Nephron progenitor cell (in vitro differentiated cells): ENCODE measurements at places on chromosomes 12 and 14.

GRCh38 chr12:92472201-92472600 lies 230.6 kb upstream of the PLEKHG7 start:
- H3K4me3 ChIP-seq: no peak overlapping the region
- peaks cover 5% of the 10 kb centered on the region for H3K27me3 ChIP-seq
- H3K27ac ChIP-seq: no peak overlapping the region

- no peaks in the 10 kb centered on the region for H3K36me3 ChIP-seq
- H3K27me3 ChIP-seq: peaks cover 3% of the 10 kb centered on the region
- no peak overlapping the region for H3K27ac ChIP-seq
- H3K4me1 ChIP-seq: no peaks in the 10 kb centered on the region
Observed at GRCh38 chr12:30100741-30101140, 317.0 kb upstream of the TMTC1 start.

- H3K27ac ChIP-seq: peak overlapping the region; percentile 72
- peak overlapping the region; percentile 19 for H3K4me3 ChIP-seq
- H3K36me3 ChIP-seq: peaks cover under 1% of the 10 kb centered on the region
- DNase-seq: no peak
- no peaks in the 10 kb centered on the region for H3K27me3 ChIP-seq
- peaks cover 75% of the 10 kb centered on the region for H3K4me1 ChIP-seq
Observed at GRCh38 chr14:22337938-22338337, 251.1 kb downstream of the DAD1 start.

DNA sequence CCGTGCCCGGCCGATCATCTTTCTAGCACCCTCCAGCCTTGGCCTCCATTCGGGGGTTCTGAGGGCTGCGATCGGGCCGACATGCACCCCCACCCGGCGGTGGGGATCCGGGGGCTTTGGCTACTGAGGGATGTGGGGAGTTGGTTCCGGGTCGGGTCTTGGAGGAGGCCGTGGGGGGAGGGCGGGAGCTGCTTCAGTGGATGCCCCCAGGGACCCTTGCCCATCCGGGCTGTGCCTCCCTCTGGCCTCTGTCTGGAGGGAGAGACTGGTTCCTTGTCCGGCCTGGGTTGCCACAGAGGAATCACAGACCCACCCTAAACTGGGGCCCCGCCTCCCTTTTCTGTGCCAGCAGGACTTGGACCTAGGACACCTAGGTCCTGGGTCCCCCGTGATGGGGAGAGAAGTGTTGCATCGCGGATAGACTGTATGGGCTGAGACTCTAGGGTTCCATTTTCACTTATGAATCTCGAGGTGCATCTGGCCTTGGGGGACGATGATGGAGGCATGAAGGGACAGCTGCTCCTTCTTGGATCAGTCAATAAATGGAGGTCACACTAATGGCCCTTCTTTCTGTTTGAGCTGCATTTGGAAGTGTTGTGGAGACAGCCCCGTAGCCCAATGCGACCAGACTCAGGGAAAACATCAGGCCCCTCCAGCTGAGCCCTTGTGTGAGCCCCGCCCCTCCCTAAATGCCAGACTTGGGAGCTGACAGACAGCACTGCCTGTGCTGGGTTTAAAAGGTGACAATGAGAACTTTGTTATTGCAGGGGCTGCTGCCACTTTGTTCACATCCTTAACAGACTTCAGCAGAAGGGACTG lies 577 bp downstream of the DTX3 start:
- H3K36me3 ChIP-seq: peaks cover 34% of the 10 kb centered on the region
- H3K27me3 ChIP-seq: peaks cover 35% of the 10 kb centered on the region

- no peak for DNase-seq
- no peaks in the 10 kb centered on the region for H3K27me3 ChIP-seq
- no peak overlapping the region for H3K4me3 ChIP-seq
Observed at GRCh38 chr14:81193924-81194633, 26.7 kb downstream of the GTF2A1 start.

GRCh38 chr12:20438299-20438779 lies 70.0 kb downstream of the PDE3A start:
- no peak overlapping the region for H3K27ac ChIP-seq
- H3K4me1 ChIP-seq: peaks cover 9% of the 10 kb centered on the region
- DNase-seq: no peak
- no peak overlapping the region for H3K4me3 ChIP-seq

DNA sequence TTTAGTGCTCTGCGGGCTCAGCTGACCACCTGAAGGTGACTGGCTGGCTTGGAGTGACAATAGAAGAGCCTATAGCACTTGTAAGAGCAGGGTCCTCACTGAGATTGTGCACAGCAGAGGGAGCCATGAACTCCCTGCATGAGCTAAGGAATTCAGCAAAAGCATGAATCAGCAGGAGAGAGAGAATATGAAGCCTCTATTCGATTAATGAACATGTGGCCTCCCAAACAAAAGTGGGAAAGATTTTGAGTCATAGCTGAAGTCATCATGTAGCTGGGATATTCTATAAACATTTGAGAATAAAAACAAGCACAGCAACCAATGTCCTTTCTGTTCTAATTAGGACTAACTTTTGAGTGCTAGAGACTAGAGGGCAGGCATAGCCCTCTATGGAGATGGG lies 626.6 kb downstream of the DIO2 start:
- no peak for DNase-seq
- H3K4me1 ChIP-seq: peaks cover 21% of the 10 kb centered on the region
- H3K27me3 ChIP-seq: no peaks in the 10 kb centered on the region

DNA sequence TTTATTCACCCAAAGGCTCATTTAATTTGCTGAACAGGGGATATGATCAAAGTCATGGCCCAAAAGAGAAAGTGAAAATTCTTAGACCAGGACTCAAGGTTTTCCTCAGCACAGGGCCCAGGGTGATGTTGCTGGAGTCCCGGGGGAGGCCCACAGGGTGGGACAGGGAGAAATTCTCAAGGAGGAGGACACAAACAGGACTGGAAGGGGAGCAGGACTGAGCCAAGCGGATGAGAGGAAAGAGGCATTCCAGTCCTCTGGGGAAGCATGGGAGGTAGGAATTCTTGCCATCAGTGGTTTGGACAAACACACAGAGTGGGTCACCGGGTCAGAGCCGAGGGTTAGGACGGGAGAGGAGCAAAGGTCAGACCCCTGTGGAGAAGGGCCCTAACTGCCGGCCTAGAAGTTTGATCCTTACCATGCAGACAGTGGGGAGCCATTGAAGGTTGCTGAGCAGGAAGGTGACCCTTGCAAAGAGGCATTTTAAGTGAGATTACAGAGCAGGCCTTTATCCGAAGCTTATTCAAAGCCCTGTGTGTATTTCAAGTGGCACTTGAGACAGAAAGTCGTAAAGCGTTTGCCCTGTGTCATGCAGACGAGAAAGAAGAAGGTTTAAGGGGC lies 68.4 kb upstream of the PTGR2 start:
- no peaks in the 10 kb centered on the region for H3K27me3 ChIP-seq
- H3K4me1 ChIP-seq: peaks cover 68% of the 10 kb centered on the region
- H3K27ac ChIP-seq: peak overlapping the region; percentile 95
- peak; percentile 72 for DNase-seq

DNA sequence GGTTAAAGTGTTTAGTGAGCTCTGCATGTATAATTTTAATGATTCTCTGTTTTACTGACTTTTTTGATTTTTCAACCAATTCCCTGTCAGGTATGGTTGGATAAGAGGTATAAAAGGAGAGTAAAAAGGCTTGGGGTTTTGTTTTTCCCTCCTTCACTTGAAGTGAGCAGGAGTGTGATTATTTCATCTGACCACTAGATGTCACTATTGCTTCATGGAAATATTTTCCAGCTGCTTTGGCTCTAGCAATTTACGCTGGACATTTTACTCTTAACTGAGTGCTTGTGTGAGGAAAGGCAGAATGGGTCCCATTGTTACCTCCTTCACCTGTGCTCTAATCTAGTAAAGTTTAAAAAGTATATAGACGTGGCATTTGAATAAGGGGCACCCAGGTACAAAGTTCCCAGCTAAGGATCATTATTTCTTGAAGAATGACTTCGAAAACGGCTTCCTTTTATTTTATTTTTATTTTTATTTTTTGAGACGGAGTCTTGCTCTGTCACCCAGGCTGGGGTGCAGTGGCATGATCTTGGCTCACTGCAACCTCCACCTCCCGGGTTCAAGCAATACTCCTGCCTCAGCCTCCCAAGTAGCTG lies 66.5 kb downstream of the TBC1D30 start:
- H3K4me3 ChIP-seq: no peak overlapping the region
- H3K27ac ChIP-seq: no peak overlapping the region
- H3K36me3 ChIP-seq: no peaks in the 10 kb centered on the region
- peaks cover 6% of the 10 kb centered on the region for H3K4me1 ChIP-seq
- DNase-seq: peak; percentile 28
